ENCODE measurements at places on chromosomes 16 and 17.

DNA sequence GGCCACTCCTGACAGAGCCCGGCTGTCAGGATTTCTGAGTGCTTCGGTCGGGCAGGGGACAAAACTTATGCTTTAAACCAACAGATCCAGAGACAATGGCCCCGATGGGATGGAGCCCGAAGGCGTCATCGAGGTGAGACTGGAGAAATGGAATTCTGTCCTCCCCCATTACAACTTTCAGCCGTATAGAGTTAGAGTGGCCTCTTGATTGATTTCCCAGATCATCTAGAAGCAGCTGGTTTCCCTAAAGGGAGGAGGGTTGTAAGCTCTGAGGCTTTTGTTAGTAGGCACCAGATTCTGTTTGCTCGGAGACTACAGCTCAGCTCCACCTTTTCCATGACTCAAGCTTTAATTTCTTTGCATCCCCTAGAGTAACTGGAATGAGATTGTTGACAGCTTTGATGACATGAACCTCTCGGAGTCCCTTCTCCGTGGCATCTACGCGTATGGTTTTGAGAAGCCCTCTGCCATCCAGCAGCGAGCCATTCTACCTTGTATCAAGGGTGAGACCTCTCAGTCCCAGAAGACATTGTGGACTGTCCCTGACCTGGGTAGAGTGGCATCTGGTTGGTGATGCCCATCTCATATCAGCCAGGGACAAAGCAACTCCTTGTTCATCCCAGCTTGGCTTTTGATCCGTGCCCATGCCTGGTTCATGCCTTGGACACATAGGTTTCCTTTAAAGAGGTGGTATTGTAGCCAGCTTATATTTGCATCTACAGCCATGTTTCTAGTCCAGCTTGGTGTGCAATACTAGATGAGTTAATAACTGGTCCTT lies 5.1 kb upstream of the CD68 start:
- DNase-seq = no peak

GRCh38 chr17:74645010-74645409 lies 21.5 kb upstream of the CD300E start:
- DNase-seq = no peak

- DNase-seq = no peak
Measured at GRCh38 chr16:11799017-11799381, 1.9 kb upstream of the ZC3H7A start.

DNA sequence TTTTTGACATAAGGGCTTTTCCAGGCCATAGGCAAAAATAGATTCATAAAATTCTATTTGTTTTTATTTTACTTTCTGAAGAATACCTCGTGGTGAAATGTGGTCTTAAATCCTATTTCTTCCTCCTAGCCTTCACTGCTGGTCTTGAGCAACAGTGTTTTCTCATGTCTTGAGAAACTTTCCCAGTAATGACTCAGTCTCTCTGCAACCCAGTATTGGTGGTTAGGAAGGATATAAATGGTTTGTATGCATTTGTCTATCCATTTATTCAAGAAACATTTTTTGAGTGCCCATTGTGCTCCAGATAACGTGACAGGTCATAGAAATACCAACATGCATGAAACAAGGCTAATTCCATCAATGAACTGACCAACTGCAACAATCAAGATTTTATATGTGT lies 213.9 kb downstream of the TMEM114 start:
- DNase-seq = no peak

DNA sequence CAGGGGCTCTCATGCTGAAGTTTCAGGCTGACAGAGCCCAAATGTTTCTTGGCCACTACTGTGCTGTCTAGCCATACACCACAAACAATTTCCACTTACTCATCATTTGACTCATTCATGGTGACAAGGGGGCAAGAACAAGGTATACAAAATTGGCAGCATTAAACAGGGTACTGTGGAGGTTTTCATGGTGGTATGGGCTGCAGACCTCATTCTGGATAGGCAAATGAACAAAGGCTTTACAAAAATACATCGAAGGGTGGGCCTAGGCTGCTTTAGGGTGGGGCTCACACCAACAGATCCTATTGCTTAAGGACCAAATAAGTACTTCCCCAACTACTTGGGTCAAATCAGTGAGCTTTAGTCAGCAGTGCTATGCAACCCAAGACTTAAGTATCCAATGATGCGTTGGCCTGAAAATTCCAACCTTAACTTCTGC lies 53.0 kb downstream of the N4BP1 start:
- peak; percentile 46 for DNase-seq

- peak; percentile 18 for DNase-seq
Measured at GRCh38 chr17:41987642-41988041, 21.0 kb downstream of the CNP start.

- DNase-seq = no peak
Measured at GRCh38 chr16:86884390-86884650, 306.0 kb downstream of the FOXL1 start.

GRCh38 chr16:68481636-68482035 lies 33.3 kb upstream of the SMPD3 start:
- no peak for DNase-seq

DNA sequence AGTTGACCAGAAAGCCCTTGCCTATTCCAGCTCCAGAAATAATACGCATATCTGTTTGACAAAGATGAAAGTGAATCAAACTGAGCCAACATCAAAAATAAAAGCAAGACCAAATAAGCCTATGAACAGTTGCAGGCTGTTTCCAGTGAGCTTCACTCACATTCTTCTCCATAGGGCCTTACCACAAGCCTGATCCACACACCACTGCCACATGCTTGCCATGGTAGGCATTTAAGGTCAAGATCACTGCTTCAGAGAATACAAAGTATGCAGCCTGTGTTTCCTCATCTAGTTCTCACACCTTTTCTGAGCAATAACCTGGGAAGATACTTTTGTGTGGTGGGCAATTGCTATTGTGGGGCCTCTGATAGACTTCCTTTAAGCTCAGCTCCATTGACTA lies 1060.2 kb downstream of the CDH11 start:
- DNase-seq = no peak

GRCh38 chr17:13384626-13385025 lies 217.1 kb downstream of the HS3ST3A1 start:
- no peak for DNase-seq

GRCh38 chr16:58832386-58832895 lies 98.3 kb upstream of the GOT2 start:
- no peak for DNase-seq

GRCh38 chr16:80006241-80007215 lies 406.0 kb upstream of the MAF start:
- no peak for DNase-seq

- peak; percentile 57 for DNase-seq
Measured at GRCh38 chr17:80780381-80781198, 211.1 kb upstream of the CHMP6 start.

DNA sequence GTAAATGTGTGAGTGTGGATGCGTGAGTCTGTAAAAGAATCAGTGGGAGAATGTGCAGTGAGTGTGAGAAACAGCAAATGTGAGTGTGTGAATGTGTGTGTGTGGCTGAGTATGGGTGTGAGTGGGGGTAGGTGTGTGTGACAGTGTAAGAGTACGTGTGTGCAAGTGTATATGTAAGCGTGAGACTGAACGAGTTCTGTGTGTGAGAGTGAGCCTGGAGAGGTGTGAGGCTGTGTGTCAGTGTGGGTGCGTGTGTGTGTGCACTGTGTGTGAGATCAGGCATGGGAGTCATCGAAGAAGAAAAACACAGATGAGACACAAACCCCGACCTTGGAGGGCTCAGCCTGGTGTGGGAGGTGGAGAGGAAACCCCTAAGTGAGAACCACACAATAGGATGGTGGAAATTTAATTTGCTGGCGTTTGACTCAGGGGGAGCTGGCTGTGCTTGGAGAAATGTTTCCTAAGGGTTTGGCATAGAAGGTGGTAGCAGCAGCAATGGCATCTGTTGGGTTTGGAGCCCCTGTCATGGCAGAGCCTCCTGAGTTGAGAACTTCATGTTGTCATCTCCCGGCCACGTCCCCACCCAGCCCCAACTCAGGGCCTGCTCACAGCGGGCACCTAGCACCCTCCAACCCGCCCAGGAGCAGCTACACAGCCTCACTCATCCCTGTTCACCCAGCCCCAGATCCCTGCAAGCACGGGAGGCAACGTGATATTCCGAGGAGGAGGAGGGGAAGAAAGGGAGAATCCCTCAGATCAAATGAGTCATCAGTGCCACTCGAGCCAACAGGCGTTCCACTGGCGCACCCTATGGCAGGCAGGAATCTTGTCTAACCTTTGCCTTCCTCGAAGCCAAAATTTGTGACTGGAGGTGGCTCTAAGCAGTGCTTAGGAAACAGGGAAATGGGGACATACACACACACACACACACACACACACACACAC lies 14.3 kb upstream of the NUBP1 start:
- no peak for DNase-seq

DNA sequence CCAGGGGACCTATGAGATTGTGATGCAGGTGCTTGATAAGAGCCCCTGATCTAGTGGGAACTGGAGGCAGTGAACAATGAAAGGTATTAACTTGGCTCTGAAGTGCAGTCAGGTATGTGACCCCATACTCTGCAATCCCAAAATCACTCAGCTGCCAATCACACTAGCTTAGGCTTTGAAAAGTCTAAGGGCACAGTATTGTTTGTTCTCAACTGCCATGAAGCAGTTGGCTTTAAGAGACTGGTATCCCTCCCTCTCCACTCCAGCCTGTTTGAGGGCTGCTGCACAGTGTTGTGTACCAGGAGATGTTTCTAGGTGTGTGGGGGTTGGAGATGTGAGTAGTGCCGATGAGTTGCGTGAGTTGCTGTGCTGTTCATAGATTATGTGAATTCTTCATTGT lies 2.4 kb downstream of the YPEL2 start:
- no peak for DNase-seq

DNA sequence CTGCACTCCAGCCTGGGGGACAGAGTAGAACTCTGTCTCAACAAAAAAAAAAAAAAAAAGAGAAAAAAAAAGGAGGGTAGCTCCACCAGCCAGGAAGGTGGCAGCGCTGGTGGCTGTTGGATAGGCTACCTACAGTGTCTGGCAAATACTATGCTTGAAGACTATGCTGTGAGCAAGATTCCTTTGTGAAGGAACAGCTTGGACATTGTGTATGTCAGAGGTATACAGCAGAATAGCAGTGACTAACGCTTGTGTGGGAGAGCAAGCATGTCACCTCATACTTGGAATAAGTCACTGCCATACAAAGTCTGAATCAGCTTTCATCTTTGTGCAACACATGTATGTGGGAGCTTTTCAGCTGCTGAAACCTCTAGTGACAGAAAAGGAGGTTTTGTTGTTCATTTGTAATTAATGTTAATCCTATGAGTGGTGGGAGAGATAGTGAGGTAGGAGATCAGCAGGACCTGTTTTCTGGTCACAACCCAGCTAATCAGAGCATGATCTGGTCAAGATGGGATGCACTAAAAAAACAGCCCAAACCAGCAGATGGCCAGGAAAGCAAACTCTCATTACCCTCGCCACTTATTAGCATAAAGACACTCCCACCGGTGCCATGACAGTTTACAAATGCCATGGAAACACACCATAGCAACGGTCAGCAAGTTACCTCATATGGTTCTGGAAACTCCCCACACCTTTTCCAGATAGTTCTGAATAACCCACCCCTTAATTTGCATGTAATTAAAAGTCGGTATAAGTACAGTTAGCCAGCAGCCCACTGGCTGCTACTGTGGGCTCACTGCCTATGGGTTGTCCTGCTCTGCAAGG lies 6.8 kb upstream of the ITGAD start:
- peak; percentile 22 for DNase-seq

DNA sequence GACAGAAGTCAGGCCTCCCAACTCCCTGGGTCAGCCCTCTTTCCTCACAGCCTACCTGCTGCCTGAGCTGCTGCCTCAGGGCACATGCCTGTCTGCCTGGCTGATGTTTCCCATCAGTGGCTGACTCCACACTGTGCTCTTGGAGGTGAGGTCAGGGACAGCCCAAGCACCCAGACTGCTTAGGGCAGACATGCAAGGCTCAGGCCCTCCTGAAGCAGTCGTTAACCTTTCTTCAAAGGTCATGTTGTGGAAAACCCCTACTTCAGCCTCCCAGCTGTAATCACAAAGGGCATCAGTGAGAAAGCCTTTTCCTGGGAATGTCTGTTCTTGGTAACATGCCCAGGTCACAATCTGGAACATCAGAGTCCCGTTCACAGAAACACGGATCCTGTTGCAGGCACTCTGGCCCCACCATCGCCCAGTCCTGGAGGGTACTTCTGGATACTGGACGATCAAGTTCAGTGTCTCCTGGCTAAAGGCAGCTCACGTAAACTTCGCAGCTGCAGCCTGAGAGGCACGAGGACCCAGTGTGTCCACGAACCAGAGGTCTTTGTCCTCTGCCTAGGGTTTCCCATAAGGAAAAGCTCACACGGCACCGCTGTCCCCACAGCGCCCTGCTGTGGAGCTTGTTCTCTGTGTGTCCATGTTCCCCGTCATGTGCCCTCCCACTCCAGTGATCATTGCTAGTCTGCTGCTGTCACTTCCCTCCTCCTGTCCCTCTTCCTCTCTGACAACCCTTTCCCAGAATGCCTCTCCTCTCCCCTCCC lies 54.9 kb downstream of the GNAO1 start:
- no peak for DNase-seq

- DNase-seq = no peak
Measured at GRCh38 chr17:50353600-50354195, 7.8 kb downstream of the XYLT2 start.

- no peak for DNase-seq
Measured at GRCh38 chr16:84794186-84794585, 25.6 kb upstream of the CRISPLD2 start.

DNA sequence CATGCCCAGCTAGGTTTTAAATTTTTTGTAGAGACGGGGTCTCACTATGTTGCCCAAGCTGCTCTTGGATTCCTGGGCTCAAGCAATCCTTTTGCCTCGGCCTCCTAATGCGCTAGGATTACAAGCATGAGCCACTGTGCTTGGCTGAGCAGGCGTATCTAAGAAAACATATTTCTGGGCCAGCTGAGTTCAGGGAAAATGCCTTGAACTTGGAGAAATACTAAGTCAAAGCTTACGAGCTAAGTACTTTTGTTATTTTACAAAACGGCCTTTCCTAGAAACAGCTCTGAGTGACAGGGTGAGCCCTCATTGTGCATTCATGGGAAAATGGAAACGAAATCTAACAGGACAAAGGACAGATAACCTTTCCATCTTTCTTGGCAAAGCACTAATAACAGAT lies 24.7 kb downstream of the DNAI2 start:
- no peak for DNase-seq

- no peak for DNase-seq
Measured at GRCh38 chr17:44360144-44360533, 3.5 kb downstream of the FAM171A2 start.

GRCh38 chr17:42289611-42290181 lies 1.4 kb downstream of the STAT5A start:
- peak; percentile 57 for DNase-seq

GRCh38 chr17:28406473-28406814 lies 432 bp upstream of the SLC46A1 start:
- DNase-seq = no peak

GRCh38 chr16:87437327-87437726 lies 45.2 kb downstream of the MAP1LC3B start:
- DNase-seq = no peak

GRCh38 chr16:22325598-22326368 lies 28.6 kb downstream of the POLR3E start:
- DNase-seq = no peak

All from activated naive CD8-positive, alpha-beta T cell treated with anti-CD3 and anti-CD28 coated beads for 36 hours (primary cell).